ENCODE measurements at places on chromosomes 2 and 18.

DNA sequence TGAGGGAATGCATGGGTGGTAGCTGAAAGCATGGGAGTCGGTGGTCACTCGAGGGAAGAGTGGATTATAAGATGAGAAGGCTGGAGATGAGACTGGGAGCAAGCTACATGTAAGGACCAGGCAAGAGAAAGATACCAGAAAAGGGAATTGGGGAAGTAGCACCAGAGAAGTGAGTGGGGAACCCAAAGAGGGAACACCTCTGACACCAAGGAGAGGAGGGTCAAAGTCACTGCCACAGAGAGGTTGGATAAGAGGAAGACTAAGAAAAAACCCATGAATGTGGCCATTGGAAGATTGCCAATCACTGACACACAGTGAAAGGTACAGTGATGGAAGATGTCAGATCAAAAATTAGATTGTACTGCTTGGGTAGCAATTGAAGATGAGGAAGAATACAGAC is 473.9 kb downstream of the BCL11A start:
- ATAC-seq = no peak

DNA sequence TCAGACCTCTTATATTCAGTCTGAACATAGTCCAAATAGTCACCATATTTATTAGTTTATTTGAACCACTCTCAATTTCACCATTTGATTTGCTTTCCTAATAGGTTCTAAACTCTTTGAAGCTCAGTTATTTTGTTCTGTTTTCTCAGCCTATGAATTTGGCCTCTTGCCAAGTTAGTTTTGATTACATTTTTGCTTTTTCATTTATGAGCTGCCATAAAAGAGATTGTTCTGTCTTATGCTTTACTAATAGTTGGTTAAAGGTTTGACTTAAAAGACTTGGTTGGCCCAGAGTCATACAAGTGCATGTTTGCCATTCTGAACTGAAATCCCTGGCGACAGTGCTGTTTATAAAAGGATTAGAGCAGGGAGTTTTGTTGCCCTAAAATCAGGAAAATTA is 85.9 kb upstream of the RANBP2 start:
- ATAC-seq = no peak

GRCh38 chr2:127064642-127065250 is 42.2 kb downstream of the BIN1 start:
- ATAC-seq = peak; percentile 96

- no peak for ATAC-seq
These were observed 30.4 kb downstream of the PTPRM start for GRCh38 chr18:7597500-7597899.

- no peak for ATAC-seq
These were observed 117.9 kb upstream of the ID2 start for GRCh38 chr2:8563814-8564474.

GRCh38 chr18:2144811-2145210 is 426.5 kb downstream of the METTL4 start:
- no peak for ATAC-seq

GRCh38 chr2:156590085-156590739 is 154.0 kb downstream of the GPD2 start:
- ATAC-seq = no peak
